Stimulated activated CD8-positive, alpha-beta memory T cell treated with anti-CD3 and anti-CD28 coated beads, Interleukin-7, amount 100 ng/mL, for 48 hours (primary cell): ENCODE measurements at places on chromosomes 7 and 10.

- DNase-seq, result no peak
These were observed 26.1 kb downstream of the DYNC1I1 start for GRCh38 chr7:95798401-95798930.

DNA sequence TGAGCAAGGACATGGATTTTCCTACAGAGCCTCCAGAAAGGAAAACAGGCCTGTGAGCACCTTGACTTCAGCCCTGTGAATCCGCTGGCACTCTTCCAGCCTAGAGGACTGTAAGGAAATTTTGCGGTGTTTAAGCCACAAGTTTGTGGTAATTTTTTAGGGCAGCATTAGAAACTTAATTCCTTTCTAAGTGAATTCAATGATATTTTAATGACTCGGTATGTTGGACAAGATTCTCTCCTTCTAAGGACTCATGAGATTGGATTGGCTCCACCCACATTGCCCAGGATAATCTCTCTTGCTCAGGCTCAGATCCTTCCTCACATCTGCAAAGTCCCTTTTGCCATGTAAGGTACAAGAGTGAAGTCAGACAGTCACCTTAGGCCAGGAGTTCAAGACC, 4.5 kb downstream of the LYZL2 start:
- no peak for DNase-seq

- DNase-seq, result no peak
These were observed 177.6 kb downstream of the GRID1 start for GRCh38 chr10:86188796-86189558.

GRCh38 chr10:14839305-14839695, 1.2 kb downstream of the HSPA14 start:
- no peak for DNase-seq

GRCh38 chr7:6385110-6385781, 62.5 kb downstream of the DAGLB start:
- no peak for DNase-seq

- DNase-seq, result no peak
These were observed 44.3 kb downstream of the NOD1 start for GRCh38 chr7:30434140-30434799.

- no peak for DNase-seq
These were observed 486.5 kb downstream of the CALN1 start for GRCh38 chr7:71925663-71926062.
